ENCODE measurements at places on chromosomes 3 and 15.

GRCh38 chr15:65277015-65277414, 9.7 kb downstream of the PARP16 start:
- H3K27me3 ChIP-seq, result no peaks in the 10 kb centered on the region
- no peak overlapping the region for H3K27ac ChIP-seq
- H3K36me3 ChIP-seq, result no peaks in the 10 kb centered on the region
- peaks cover 9% of the 10 kb centered on the region for H3K4me1 ChIP-seq

DNA sequence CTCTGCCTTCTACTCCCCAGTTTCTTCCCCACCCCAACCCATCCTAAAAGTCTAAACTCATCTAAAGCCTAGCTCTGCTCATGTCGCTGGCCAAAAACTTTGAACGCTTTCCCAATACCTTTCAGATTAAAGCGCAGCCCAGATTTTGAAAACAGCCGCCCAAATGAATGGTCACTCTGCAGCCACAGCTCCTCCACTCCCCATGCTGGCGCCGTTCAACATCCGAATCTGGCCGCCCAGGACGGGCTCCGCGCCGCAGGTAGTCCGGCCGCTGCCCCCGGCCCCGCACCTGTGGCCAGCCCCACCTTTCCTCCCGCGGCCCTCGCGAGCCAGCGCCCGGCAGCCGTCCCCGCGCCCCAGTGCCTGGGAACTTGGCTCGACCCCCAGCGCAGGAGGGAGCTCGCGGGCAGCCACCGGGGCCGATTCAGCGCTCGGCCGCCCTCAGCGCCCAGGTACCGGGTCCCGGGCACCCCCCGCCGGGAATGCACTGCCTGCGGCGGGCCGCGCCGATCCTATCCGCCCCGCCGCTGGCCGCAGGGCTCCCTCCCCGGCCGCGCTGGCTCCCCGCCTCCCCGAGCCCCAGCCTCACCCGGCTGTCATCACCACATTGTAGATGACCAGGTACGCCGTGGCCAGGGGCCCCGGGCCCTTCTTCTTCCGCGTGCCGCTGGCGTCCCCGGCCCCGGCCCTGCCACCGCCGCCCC, 417 bp downstream of the HACD2 start:
- peaks cover 3% of the 10 kb centered on the region for H3K36me3 ChIP-seq

DNA sequence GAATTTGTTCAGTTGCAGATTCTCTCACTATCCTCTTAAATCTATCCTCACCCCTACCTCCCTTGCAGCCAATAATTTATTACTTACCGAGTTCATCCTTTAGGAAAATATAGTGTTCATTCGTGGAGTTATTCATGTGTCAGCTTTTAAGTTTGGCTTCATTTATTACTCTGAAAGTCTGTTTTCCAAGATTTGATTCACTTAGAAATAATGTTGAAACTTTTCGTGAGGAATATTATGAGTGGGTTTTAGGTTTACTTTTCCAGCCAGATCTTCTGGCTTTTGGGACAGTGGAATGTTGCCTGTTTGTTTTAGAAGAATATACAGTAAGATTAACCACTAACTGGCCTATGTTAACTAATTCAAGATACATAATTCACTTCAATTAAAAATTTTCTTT, 161.0 kb upstream of the CGNL1 start:
- no peak for DNase-seq
- H3K27me3 ChIP-seq, result no peaks in the 10 kb centered on the region
- H3K27ac ChIP-seq, result peak overlapping the region; percentile 60
- peaks cover 42% of the 10 kb centered on the region for H3K4me1 ChIP-seq
- no peak overlapping the region for H3K4me3 ChIP-seq

GRCh38 chr3:10655105-10655504, 149.7 kb upstream of the ATP2B2 start:
- DNase-seq, result no peak
- H3K27me3 ChIP-seq, result no peaks in the 10 kb centered on the region
- no peaks in the 10 kb centered on the region for H3K4me1 ChIP-seq
- no peak overlapping the region for H3K27ac ChIP-seq
- H3K36me3 ChIP-seq, result no peaks in the 10 kb centered on the region

GRCh38 chr3:17195192-17195611, 310.4 kb downstream of the PLCL2 start:
- H3K27me3 ChIP-seq, result no peaks in the 10 kb centered on the region
- peak overlapping the region; percentile 74 for H3K27ac ChIP-seq
- H3K4me3 ChIP-seq, result no peak overlapping the region
- no peaks in the 10 kb centered on the region for H3K36me3 ChIP-seq

DNA sequence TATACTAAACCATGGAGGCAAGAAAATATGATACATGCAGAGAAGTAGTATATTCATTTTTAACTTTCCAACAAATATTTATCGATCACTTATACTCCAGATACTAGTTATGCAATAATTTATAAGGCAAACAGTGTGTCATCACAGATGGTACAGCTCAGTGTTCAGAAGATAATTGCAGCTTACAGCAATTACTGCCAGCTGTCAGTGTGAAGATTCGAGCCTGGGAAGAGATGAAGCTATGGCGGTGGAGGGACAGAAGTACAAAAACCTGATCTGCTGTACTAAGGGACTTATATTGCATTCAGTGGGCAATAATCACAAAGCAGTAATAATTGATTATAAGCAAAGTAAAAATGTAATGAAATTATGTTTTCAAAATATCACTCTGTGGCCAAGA, 170.6 kb upstream of the EPHA3 start:
- H3K27ac ChIP-seq, result no peak overlapping the region
- H3K36me3 ChIP-seq, result no peaks in the 10 kb centered on the region
- no peak for DNase-seq
- H3K4me3 ChIP-seq, result no peak overlapping the region
- no peaks in the 10 kb centered on the region for H3K4me1 ChIP-seq

DNA sequence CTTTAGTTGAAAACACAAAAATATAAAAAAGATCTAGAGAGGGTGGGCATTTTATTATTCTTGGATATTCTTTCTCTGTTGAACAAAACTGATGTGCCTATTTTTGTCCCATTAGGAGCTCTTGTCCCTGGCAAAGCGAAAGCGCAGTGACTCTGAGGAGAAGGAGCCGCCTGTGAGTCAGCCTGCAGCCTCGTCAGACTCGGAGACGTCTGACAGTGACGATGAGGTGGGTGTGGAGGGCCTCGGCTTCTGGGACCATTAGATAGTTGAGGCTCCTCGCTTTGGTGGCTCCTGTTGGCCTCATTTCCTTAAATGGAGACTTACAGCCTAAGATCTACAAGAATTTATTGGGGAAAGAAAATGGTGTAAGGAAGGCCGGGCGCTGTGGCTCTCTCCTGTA, 21.3 kb downstream of the RTF1 start:
- no peaks in the 10 kb centered on the region for H3K27me3 ChIP-seq
- H3K4me1 ChIP-seq, result no peaks in the 10 kb centered on the region
- H3K27ac ChIP-seq, result peak overlapping the region; percentile 76
- no peak for DNase-seq

GRCh38 chr3:150275941-150276340, 132.2 kb upstream of the TSC22D2 start:
- no peaks in the 10 kb centered on the region for H3K36me3 ChIP-seq
- H3K27me3 ChIP-seq, result peaks cover 7% of the 10 kb centered on the region
- H3K4me3 ChIP-seq, result no peak overlapping the region
- DNase-seq, result peak; percentile 57
- H3K27ac ChIP-seq, result no peak overlapping the region

DNA sequence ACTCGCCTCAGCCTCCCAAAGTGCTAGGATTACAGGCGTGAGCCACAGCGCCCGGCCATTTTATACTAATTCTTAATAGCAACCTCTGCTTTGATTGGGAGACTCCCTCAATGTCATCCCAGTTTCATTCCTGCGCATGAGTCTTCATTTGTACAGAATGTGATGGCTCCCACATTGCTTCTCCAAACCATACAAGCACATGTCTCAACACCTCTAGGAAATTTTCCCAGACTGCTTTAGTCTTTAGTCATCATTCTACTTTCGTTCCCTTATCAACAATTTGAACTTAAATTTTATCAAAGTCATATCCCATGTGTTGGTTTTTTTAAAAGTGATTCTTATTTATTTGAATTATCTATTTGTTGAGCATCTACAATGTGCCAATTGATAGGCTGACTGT, 58.1 kb downstream of the SNX4 start:
- peak overlapping the region; percentile 22 for H3K27ac ChIP-seq
- no peaks in the 10 kb centered on the region for H3K27me3 ChIP-seq
- H3K36me3 ChIP-seq, result peaks cover 9% of the 10 kb centered on the region
- H3K4me1 ChIP-seq, result peaks cover 25% of the 10 kb centered on the region
- no peak overlapping the region for H3K4me3 ChIP-seq

- H3K4me3 ChIP-seq, result no peak overlapping the region
- peaks cover 25% of the 10 kb centered on the region for H3K4me1 ChIP-seq
- H3K27me3 ChIP-seq, result no peaks in the 10 kb centered on the region
Measured at GRCh38 chr3:32575451-32576113, 4.9 kb upstream of the DYNC1LI1 start.

- no peaks in the 10 kb centered on the region for H3K27me3 ChIP-seq
- no peaks in the 10 kb centered on the region for H3K4me1 ChIP-seq
- no peak for DNase-seq
- no peak overlapping the region for H3K4me3 ChIP-seq
- H3K36me3 ChIP-seq, result no peaks in the 10 kb centered on the region
Measured at GRCh38 chr3:192038726-192039125, 577.8 kb downstream of the PYDC2 start.

GRCh38 chr3:21054064-21054463, 696.9 kb downstream of the ZNF385D start:
- no peaks in the 10 kb centered on the region for H3K27me3 ChIP-seq
- no peak overlapping the region for H3K27ac ChIP-seq
- H3K36me3 ChIP-seq, result no peaks in the 10 kb centered on the region
- H3K4me1 ChIP-seq, result peaks cover 3% of the 10 kb centered on the region
- DNase-seq, result no peak

DNA sequence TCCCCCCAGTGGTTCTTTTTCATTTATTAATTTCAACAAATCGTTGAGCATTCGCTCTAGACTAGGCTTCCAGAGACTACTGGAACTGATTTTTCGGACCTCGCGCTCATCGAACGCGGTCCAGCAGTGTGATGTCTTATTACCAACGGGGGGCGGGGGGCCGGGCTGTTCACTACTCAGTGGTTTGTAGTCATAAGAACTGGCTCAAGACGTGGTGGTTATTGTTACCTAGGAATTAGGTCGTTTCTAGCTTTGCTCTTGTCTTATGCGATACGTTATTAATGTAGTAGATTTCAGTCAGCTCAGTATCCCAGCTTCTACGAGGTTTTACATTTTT, 858 bp downstream of the RBM5 start:
- H3K4me3 ChIP-seq, result peak overlapping the region; percentile 97
- peaks cover 12% of the 10 kb centered on the region for H3K4me1 ChIP-seq
- H3K27me3 ChIP-seq, result no peaks in the 10 kb centered on the region
- peak; percentile 28 for DNase-seq
- H3K36me3 ChIP-seq, result peaks cover 40% of the 10 kb centered on the region

DNA sequence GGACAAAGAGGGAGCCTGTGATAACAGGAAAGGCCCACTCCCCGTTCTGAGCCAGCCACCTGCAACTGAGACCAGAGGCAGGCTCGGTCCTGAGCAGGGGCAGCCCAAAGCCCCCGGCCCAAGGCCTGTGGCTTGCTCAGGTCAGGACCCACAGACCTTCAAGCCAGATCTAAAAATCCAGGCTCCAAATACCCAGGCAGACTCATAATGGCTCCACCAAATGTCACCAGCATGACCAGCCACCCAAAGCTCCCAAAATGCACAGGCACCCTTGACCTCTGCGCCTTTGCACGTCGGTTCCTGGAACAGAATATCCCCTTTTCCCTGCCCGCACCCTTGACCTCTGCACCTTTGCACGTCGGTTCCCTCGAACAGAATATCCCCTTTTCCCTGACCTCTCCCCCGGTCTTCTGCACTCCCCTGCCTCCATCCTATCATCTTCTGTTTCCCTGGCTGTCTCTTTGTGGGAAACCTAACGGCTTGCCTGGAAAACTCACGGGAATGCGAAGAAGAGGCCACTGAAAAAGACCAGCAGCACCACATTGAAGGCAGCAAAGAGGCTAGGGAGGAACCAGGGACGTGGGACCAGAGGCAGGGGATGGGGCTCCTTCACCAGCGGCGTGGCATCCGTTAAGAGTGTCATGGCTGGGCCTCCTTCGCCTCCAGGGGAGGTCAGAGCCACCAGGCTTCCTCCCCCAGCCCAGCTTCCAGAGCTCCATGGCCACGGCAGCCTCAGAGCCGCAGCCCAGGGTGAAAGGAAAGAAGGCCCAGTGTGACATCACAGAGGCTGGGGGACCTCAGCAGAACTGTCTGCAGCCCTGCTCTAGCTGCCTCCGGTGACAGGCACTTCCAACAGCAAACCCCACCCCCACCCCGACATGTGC, at the start of gene ZDHHC19:
Gene ZDHHC19 (minus strand): TSS at position 728 of the 884 bp plus-strand sequence. CDS start 85 bp downstream, at position 643.
- peaks cover 7% of the 10 kb centered on the region for H3K27me3 ChIP-seq
- no peaks in the 10 kb centered on the region for H3K4me1 ChIP-seq
- DNase-seq, result peak; percentile 50
- no peak within 1 kb of the TSS for H3K27ac ChIP-seq
- no peak within 1 kb of the TSS for H3K4me3 ChIP-seq

DNA sequence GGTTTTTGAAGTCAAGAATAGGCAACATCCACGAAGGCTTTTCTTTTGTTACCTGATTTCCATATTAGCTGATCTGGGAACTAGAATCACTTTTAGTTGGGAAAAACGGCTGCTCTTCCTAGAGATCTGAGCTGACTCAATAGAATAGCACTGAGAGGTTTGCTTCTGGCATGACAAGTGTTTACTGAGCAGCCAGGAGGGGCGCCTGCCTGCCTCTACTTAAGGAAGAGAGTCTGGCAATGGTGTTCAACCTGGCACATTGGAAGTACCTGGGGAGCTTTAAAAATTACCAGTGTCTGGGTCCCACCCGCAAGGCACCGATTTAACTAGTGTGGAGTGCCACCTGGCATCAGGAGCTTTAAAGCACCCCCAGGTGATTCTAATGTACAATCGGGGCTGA, 34.4 kb downstream of the FAM43A start:
- no peak overlapping the region for H3K4me3 ChIP-seq

GRCh38 chr3:174162550-174162949, 696.6 kb upstream of the NAALADL2 start:
- peaks cover 8% of the 10 kb centered on the region for H3K4me1 ChIP-seq
- no peaks in the 10 kb centered on the region for H3K27me3 ChIP-seq
- no peak for DNase-seq
- no peak overlapping the region for H3K4me3 ChIP-seq
- no peak overlapping the region for H3K27ac ChIP-seq
- no peaks in the 10 kb centered on the region for H3K36me3 ChIP-seq

Measured in cardiac muscle cell (in vitro differentiated cells and primary cell).